ENCODE measurements at places on chromosomes 5 and 9. TPM values are rescaled to one million over a fixed set of nuclear protein-coding genes. Genes with fewer than 3 reads are reported as not detected.

The ZNF367 gene
- 39.5 TPM for total RNA-seq

The HTR1A gene
- total RNA-seq: 1.2 TPM

The GRK6 gene
- 43.9 TPM for total RNA-seq

The PCDHA9 gene
- total RNA-seq: 18.9 TPM

The VPS13A gene
- total RNA-seq: 43.2 TPM

The TMEFF1 gene
- 171 TPM for total RNA-seq

The FREM1 gene
- 1.7 TPM for total RNA-seq

The FOXI1 gene
- total RNA-seq: not detected

The AIF1L gene
- total RNA-seq: 16.7 TPM

The SYNPO gene
- 16.1 TPM for total RNA-seq

The SLC6A7 gene
- not detected for total RNA-seq

The AK8 gene
- total RNA-seq: 0.44 TPM

The TAF9 gene
- 79.0 TPM for total RNA-seq

The KCNIP1 gene
- 0.47 TPM for total RNA-seq

The PRR16 gene
- total RNA-seq: 0.25 TPM

The SAP30L gene
- 18.1 TPM for total RNA-seq

The PLPP6 gene
- 12.0 TPM for total RNA-seq

The GRHPR gene
- 78.1 TPM for total RNA-seq

The SLC23A1 gene
- not detected for total RNA-seq

The N4BP3 gene
- total RNA-seq: 2.2 TPM

The WWC1 gene
- total RNA-seq: 1.5 TPM

The TNFSF15 gene
- not detected for total RNA-seq

The JAKMIP2 gene
- total RNA-seq: 88.2 TPM

The C5orf63 gene
- total RNA-seq: 11.8 TPM

The TMEM252 gene
- total RNA-seq: not detected

The GLRA1 gene
- total RNA-seq: 0.22 TPM

The ORM2 gene
- not detected for total RNA-seq

The PIK3R1 gene
- 49.4 TPM for total RNA-seq

The CDH10 gene
- 3.0 TPM for total RNA-seq

The CRHBP gene
- total RNA-seq: not detected

The SAXO1 gene
- total RNA-seq: 0.37 TPM

The STPG3 gene
- not detected for total RNA-seq

The SPACA9 gene
- 5.0 TPM for total RNA-seq

The SDHA gene
- total RNA-seq: 81.3 TPM

The LHX3 gene
- total RNA-seq: 0.81 TPM

The GAPT gene
- not detected for total RNA-seq

The IL4 gene
- total RNA-seq: not detected

The GOLM1 gene
- total RNA-seq: 95.2 TPM

The ECSCR gene
- not detected for total RNA-seq

The C5 gene
- total RNA-seq: 1.0 TPM

The TXNDC8 gene
- not detected for total RNA-seq

The MARCHF3 gene
- total RNA-seq: 5.7 TPM

The SPATA31C1 gene
- not detected for total RNA-seq

The SHOC1 gene
- total RNA-seq: not detected

The NR3C1 gene
- 2.3 TPM for total RNA-seq
